ENCODE measurements at places on chromosomes 2 and 18.

DNA sequence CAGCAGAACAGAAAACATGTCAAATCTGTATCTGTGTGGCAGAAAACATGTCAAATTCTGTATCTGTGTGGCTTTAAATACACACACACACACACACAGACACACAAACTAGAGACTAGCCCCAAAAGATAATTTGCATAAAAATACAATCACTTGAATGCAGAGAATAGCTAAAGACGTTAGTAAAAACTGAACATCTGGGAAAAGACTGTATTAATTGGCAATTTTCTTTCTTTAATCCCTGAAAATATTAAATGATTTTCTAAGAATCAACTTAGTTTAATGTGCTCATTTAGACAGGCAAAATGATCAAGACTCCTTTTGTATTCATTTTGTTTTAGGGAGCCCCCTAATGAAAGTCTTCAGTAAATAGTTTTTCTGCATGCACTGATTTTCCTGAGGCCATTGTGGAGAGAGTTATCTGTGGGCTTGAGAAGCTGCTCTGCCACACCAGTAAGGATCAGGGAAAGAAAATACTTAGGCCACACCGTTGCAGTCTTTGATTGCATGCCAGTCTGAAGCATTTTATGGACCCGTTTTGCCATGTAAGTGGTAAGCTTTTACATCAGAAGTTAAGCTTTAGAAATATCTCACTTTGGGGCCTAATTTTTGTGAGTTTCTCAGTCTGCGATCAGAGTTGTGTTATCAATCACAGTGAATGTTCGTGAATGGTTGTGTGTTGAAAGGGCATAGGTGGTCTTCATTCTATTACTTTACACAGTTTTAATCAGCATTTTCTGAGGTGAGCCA, 2.2 kb downstream of the SPATS2L start:
- DNase-seq: no peak

DNA sequence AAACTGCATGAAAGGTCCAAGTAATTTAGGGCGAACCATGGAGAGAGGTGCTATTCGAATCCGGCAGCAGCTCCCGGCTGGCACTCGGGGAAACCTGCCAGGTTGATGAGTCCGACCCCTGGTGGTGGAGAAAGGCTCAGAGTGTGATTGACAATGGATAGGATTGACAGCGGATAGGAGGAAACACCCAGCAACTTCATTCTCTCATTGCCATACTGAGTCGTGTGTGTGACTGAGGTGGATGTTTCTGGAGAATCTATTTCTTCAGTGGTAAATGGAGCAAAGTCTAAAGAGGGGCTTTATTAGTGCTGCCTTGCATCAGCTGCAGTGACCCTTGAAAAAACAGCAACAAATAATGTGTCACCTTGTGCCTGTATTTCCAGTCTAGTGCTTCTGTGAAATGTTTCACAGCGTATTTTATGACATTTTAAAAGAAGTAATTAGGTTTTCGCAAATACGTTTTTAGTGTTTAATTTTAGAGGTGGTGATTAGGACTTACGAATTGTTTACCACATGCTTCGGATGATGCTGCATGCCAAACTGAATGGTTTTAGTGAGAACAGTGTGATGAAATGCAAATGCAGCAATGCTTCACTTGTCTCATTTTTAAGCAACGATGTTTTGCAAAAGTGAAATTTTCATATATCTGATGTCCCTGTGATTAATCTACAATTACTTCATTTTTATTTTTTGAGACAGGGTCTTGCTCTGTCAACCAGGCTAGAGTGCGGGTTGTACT, 102.0 kb downstream of the DCDC2C start:
- DNase-seq: no peak

GRCh38 chr2:239724851-239725550, 300.1 kb downstream of the NDUFA10 start:
- no peak for DNase-seq

DNA sequence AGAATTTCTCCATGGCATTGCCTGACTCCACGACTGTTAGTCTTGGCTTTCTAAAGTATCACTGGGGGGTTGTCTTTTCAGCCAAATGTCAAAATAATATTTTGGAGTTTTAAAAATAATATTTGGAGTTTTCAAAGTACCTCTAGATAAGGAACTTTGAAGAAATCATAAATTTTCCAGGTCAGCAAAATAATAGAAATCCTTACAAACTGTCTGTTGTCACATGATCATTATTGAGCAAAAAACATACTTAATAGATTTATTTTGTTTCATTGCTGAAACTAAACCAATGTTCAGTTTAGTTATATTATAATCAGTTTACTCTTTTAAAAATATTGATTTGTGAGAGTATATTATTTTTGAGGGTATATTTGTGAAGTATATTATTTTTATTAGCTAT, 85.7 kb downstream of the APLF start:
- DNase-seq: no peak

DNA sequence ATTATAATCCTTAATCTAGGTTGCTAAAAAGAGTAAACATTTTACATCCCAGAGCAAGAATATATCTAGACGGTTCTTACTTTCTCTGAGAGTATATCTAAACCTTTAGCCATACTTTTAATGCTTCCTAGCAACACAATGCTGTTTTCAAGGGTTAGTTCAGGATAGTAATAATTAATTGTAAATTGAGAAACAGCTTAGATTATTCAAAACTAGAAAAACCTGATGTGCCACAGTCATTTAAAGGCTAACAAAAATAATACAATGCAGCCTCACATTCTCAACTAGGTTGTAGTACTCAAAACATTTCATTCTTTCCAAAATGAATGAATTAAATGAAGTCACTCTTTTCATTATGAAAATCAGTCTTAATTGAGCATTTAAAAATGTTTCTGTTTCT, 103.2 kb upstream of the OTX1 start:
- no peak for DNase-seq

- DNase-seq: no peak
Observed at GRCh38 chr18:4040391-4041092, 414.6 kb downstream of the DLGAP1 start.

DNA sequence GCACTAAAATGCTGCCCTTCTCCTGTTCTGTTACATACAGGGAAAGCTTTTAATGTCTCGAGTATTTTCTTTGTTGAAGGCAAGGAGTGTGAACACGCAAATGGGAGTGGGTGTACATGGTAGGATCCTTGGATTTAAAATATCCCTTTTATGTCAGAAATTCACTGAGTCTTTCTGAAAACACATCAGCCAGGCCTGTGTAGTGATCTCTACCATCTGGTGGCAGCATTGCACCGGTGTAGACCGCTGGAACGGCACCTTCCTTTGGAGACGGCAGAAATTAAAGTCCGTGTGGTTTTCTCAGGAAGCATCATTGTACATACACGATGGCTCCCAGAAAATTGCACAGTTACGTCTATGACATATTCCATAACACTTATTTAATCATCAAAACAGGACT, 515.8 kb downstream of the GALR1 start:
- peak; percentile 26 for DNase-seq

GRCh38 chr2:133166031-133166430, 402.2 kb downstream of the NCKAP5 start:
- DNase-seq: no peak

DNA sequence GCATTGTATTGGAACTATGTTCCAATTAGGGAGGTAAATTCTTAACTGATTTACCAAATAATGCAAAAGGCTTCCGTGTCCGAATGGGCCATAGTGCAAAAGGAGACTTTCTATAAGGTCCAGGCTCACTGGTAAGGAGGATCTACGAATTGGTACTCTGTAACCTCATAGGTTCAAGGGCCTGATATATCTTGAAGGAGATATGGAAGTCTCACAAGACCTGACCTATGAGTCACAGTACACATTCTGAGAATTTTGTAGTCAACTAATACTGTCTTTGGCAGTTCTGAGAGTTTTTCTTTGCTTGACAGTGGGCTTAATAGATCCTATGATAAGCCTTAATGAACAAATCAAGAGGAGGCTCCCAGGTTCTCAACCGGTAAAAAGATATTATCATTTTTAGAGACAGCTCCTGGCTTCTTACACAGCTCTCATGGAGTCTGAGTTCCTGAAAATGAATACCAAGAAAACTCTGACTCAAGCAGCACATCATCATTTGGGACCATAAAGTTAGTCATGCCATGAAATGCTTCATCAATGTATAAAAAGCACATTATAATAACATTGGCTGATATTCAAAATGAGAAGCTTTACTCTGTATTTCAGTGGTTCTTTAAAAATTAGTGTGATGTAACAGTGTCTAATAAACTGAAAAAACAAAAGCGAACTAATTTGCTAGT, 1275.2 kb upstream of the CRIM1 start:
- DNase-seq: no peak

- no peak for DNase-seq
Observed at GRCh38 chr2:18200771-18201170, 322.3 kb downstream of the KCNS3 start.

DNA sequence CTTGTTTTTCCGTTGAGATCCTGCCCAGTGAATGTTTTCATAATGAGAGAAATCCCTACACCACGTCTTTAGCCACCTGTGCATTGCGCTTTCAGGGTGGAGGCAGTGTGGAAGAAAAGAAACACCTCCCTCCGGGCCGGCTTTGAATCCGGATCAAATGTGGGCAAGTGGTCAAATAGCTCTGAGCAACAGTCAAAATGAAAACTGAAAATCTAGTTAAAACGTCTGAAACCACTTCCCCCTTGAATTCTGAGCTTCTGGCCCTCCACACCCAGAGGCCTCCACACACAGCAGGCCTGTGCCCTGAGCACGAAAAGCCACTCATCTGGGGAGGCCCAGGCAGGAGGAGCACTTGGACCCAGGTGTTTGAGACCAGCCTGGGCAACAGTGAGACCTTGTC, 263.6 kb upstream of the SALL3 start:
- no peak for DNase-seq

- no peak for DNase-seq
Observed at GRCh38 chr2:32375228-32375892, 18.5 kb downstream of the BIRC6 start.

DNA sequence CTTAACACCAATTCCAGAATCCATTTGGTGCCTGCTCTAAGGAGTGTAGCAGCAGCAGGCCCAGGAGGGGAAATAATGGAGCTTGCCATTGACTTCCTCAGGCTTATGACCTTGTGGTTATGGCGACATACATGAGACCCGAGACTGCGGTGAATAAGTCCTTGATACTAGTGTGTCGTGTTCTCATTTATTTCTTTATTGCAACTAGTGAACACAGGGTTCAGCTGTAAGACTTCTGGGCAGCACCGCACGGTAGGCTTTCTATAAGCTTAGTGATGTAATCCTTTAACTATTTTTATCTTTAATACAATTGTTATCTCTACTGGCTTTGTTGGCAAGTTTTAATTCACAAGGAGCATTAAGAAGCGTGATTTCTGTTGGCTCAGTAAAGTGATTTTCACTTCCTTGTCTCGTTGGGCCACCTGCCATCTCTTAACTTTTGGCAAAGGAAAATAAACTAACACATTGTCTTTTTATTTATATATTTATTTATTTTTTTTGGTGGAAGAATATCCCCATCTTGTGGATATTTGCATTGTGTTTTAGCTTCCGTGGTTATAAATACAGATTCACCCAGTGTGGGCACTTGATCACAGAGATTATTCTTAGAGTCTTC, 139.8 kb downstream of the LTBP1 start:
- DNase-seq: no peak

GRCh38 chr2:138059487-138060300, 95.4 kb downstream of the HNMT start:
- DNase-seq: no peak

DNA sequence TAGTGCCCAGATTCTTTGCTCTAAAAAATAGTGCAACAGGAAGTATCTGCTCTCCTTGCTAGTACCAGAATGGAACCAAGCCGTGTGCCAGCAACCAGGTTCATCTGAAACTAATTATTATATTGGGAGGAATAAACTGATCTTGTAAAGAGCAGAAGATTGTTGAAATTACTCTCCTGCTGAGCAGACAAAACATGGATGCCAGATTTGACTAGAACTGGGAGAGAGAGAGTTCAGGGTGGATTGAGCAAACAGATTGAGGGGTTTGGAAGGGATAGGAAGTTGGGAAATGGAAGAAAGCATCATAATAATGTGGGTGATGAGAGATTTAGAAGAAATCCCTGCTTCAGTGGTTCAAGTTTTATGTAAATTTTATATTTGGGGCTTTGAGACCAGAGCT, 160.1 kb upstream of the RASGRP3 start:
- DNase-seq: no peak

- DNase-seq: no peak
Observed at GRCh38 chr2:231525248-231526163, 4.7 kb downstream of the NMUR1 start.

DNA sequence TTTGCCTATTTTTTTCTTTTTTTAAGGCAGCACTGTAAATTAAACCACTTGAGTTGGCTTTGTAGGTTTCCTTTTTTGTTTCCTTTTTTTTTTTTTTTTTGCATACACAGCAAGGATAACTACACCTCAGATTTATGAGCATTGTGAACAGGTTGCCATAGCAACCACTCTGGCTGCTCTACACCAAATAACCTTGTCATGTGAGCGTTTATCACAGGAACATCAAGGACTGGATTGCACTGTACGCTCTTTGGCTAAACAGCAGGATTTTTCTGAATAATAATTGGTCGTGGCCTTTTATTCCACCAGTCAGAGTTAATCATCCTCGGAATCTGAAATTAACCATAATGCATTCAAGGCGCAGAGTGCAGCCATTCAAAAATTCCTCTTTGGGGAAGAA, 199.1 kb upstream of the SLC14A2 start:
- DNase-seq: no peak

GRCh38 chr2:5250482-5250881, 441.7 kb upstream of the SOX11 start:
- DNase-seq: no peak

- DNase-seq: no peak
Observed at GRCh38 chr18:34676816-34677574, 33.1 kb upstream of the DTNA start.

DNA sequence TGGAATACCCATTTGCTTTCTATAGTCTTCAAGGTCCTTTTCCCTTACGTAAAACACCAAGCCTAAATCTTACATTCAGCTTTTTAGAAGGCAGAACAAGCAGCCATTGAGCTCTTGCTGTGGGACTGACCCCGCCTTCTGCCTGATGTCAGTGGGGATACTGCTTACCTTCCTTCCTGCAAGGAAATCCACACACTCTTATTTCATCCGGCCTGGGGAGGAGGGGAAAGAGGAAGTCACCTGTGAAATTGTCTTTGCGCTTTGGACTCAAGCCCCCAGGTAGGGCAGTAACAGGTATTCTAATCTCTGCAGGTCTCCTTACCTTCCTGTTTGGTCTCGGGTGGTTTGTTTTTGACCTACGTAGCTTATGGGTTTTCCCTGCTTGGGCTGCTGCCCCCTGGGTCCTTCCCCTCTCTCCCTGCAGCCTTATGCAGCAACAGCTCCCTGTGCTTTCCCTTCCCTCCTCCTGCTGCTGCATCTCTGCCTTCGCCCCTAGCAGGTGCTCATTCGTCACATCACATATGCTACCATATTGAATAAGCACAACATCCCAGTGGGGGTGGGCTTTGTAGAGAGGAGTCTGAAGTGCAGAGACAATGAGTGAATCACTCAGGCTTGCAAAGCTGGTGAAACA, 402.5 kb upstream of the TRIB2 start:
- DNase-seq: no peak

- DNase-seq: no peak
Observed at GRCh38 chr18:67876871-67877270, 360.4 kb upstream of the DSEL start.
